T-cell (primary cell): ENCODE measurements at places on chromosomes 6 and 20.

- no peak for DNase-seq
Observed at GRCh38 chr6:111484633-111484930, 1.6 kb upstream of the REV3L start.

DNA sequence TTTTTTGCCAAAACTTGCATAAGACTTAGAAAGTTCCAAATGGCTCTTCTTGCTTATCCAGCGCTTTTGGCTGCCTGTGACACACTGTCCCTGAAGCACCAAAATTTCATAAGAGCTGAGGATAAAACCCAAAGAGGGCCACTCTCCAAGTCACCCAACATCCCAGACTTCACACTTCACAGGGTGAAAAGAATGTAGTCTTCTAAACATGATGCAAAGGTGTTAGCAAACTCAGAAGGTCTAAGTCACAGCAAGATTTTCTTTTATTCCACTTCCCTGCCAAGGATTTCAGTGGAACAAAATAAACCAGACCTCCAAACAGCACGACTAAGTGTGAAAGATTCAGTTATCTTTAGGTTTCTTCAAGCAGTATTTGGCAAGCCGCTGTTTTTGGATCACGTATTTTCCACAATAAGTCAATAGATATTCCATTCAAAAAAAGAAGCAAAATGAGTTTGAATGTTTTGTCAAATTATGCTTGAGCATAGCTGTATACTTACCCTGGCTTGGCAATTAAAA lies 44.6 kb upstream of the CD93 start:
- no peak for DNase-seq

GRCh38 chr6:143002686-143003085 lies 57.7 kb upstream of the HIVEP2 start:
- no peak for DNase-seq

DNA sequence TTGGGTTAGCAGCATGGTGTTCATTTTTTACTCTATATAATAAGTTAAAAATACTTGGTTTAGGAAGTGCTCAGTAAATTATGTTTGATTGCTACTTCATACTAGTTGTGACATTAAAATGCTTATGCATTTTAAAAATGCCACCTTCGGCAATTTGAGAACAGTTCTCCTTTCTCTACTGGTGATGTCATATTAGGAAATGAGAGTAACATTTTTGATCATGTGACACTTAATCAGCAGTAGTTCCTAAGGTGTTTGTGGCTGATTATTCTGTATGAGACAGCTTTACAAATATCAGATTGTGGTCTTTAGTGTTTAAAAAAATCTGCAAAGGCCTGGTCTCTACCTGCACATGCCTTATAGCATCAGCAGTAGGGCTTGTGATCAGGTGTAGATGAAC lies 4.4 kb downstream of the GZF1 start:
- DNase-seq = no peak

GRCh38 chr6:7000825-7001777 lies 106.7 kb upstream of the RREB1 start:
- no peak for DNase-seq

GRCh38 chr6:16450285-16450684 lies 211.9 kb downstream of the GMPR start:
- DNase-seq = no peak

GRCh38 chr20:51391926-51392325 lies 150.6 kb downstream of the NFATC2 start:
- DNase-seq = no peak

DNA sequence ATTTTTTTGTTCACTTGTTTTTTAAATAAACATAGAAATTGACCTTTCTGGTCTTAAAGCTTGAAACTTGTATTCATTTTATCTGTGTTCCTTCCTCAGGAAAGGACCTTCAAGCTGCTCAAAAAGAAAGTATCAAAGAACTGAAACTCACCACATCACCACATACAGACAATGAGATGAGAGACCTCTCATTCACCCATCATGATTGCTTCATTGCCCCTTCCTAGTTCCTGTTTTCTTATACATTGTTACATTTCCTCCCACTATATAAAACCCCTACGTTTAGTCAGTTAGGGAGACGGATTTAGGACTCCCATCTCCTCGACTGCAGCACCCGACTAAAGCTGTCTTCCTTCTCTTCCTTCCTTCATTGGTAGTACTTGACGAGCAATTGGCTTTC lies 180.5 kb upstream of the OPRM1 start:
- DNase-seq = no peak

- no peak for DNase-seq
Observed at GRCh38 chr20:57153238-57153905, 113.1 kb downstream of the BMP7 start.
